Myocyte (in vitro differentiated cells): ENCODE measurements at places on chromosomes 1 and 21. TPM values are rescaled to one million over a fixed set of nuclear protein-coding genes. Genes with fewer than 3 reads are reported as not detected.

DNA sequence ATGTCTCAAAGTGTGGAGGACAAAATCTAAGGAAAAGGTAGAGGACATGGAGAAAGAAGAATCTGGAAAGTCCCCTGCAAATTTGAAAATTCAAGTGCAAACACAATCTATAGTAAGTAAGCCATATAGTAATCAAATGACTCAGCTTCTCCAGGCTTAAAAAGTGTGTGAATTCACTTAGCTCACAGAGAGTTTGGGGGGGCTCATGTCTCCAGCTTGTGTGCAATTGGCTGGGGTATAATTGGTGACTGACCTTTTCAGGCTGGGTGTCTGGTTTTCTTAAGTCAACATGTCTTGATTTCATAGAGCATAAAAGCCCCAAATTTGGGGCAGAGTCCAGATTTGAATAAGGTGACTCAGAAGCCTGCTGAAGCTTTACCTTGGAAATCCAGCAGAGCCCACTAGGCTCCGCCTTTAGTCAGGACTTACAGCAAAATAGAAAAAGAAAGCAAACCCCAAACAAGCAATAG is 8.6 kb downstream of the CLDN14 start:
- DNase-seq, result no peak

GRCh38 chr1:157798211-157798610 is 21.3 kb upstream of the FCRL2 start:
- no peak for DNase-seq

DNA sequence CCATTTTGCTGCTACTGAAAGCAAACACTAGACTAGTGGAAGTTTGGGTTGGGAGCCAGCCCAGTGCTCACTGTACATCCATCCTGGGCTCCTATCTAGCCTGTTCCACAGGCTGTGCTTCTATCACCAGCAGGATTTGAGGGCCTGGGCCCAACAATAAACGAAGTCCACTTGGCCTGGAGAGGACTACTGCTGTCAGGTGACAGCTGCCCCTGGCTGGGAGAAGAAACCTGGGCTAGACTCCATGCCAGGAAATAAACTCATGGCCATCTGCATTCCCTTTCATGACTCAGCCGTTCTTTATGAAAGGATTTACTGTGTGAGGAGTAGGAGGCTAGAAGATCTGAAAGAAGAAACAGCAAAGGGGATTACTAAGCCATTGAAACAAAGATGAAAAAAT is 35.5 kb downstream of the COLGALT2 start:
- DNase-seq, result peak; percentile 89

Gene ERVH48-1
- total RNA-seq, result not detected in 2 replicates

Gene BACE2
- total RNA-seq, result 21.3 and 23.2 TPM in 2 replicates

Gene ATP6V1G3
- total RNA-seq, result not detected in 2 replicates
